ENCODE measurements at places on chromosomes 3 and 15. TPM values are rescaled to one million over a fixed set of nuclear protein-coding genes. Genes with fewer than 3 reads are reported as not detected.

DAG1 gene
- total RNA-seq = 22.4 TPM

SEMA3F gene
- not detected for total RNA-seq

ACAA1 gene
- 85.8 TPM for total RNA-seq

MAP6D1 gene
- total RNA-seq = 1.1 TPM

THUMPD3 gene
- total RNA-seq = 49.4 TPM

KLHL40 gene
- total RNA-seq = not detected

IL20RB gene
- 2.0 TPM for total RNA-seq
